G401 (cell line): ENCODE measurements at places on chromosomes 4 and X. TPM values are rescaled to one million over a fixed set of nuclear protein-coding genes. Genes with fewer than 3 reads are reported as not detected.
A peak's percentile ranks its signal among the peaks of the same experiment; 100 is the strongest.

Gene INTU
- 3.9 and 10.8 TPM in 2 replicates for total RNA-seq

Gene ZMAT1
- 0.68 and 1.6 TPM in 2 replicates for total RNA-seq

Gene ATP8A1
- 2.1 and 9.2 TPM in 2 replicates for total RNA-seq

Gene TMEM154
- not detected in 2 replicates for total RNA-seq

Gene NSUN7
- total RNA-seq: not detected in 2 replicates

Gene FRAS1
- total RNA-seq: not detected in 2 replicates

Gene ADH1C
- not detected in 2 replicates for total RNA-seq

DNA sequence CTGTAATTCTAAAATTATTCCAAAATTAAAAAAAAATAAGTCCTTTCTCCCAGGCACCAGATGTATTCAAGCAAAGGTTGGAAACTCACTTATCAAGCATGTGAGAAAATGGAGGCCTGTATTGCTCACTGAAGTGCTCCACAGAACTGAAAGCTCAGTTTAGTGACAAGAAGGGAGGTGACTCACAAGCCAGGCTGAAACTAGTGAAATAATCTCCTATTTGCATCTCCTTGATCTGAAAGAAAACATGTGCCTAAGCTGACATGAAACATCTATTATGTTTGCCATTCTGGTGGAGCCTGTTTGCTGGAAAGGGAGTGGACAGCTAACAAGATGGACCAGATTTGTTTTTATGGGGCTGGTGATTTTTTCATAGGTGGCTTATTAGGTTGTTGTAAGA, 54.0 kb upstream of the AMELX start:
- DNase-seq: no peak

DNA sequence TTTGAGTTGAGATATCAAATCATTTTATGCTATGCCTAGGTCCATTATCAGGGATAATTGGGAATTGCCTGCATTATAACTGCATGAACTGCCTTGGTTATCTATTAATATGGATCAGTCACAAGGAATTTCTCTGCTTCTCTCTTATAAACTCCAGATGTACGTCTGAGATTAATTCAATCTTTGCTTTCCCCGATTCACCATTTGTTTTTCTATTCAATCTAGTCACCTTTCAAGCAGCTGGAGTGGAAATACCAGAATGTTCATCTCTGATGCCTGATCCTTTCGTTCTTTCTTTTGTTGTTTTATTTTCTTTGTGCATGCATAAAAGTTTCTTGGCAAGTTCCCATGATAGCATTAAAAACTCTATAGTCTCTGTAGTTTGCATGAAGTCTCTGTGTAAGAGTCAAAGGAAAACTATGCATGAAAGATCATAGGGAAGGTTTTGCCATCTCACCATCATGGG, 22.6 kb downstream of the SYNPO2 start:
- DNase-seq: no peak

GRCh38 chrX:23832721-23833120, 49.7 kb downstream of the SAT1 start:
- no peak for DNase-seq

DNA sequence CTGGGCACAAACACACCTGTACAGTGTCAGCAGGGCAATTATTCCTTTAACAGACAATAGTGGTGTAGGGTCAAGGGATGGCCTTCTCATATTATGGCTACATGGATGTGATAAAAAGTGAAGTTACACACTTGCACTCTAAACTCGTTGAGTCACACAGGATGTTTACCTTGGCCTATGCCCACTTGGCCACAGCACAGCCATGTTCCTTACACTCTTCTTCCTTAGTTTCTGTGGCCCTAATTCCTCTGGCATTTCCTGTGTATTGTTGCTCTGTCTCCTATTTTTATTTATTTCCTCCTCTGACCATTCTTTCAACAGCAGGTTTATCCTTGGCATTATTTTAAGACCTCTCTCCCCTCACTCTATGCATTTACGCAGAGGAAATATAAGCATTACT, 86.8 kb upstream of the NPFFR2 start:
- DNase-seq: no peak

- peak; percentile 81 for DNase-seq
Observed at GRCh38 chr4:47032405-47033106, 1.2 kb downstream of the GABRB1 start.

- peak; percentile 70 for DNase-seq
Observed at GRCh38 chrX:40105835-40106675, 8.3 kb upstream of the BCOR start.

DNA sequence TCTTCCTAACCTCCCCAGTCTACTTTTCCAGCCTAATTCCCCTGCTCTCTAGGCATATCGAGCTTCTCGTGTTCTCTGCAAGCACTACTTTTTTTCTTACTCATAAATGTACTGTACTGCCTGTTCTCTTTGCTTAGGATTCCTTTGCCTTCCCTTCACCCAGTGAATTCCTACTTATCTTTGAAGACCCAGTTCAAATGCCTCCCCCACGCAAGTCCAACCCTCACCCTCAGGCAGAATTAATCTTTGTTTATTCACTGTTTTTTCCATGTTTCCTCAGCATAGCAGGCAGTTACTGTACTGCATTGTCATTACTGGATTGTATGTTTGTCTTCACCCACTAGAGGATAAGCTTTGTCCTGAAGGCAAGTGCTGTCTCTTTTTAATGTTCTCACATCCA, 287.7 kb downstream of the BMPR1B start:
- DNase-seq: no peak

DNA sequence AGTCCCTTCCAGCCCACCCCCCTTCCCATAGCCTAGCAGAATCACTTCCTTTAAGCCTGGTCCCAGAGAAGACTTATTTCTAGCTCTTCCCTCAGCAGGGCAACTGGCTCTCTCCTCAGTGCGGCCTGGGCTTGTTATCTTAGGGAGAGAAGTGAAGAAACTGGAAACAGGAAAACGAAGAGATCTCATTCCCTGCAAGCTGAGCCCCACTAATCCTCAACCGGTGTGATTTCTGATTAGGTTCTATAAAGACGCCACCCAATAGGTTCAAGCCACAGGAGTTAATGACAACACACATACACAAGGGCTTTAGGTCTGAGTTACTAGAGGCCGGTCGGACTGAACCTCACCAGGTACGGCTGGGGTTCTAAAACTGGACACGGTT, 3.2 kb downstream of the GSX2 start:
- DNase-seq: no peak

DNA sequence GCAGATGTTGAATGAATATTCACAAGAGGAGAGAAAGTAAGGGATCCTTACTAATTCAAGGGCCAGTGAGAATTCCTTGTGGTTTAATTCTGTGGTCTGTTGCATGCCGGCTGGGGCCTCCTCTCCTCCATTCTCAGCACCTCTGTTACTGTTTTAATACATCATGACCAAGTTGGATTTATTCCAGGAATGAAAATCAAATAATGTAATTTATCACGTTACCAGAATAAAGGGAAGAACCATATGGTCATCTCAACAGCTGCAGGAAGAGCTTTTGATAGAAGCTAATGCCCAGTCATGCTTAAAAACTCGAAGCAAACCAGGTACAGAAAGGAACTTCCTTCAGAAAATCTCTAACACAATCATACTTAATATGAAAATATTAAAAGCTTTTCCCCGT, 54.1 kb downstream of the GRK4 start:
- DNase-seq: no peak

- no peak for DNase-seq
Observed at GRCh38 chr4:7186516-7187167, 5.7 kb upstream of the SORCS2 start.

DNA sequence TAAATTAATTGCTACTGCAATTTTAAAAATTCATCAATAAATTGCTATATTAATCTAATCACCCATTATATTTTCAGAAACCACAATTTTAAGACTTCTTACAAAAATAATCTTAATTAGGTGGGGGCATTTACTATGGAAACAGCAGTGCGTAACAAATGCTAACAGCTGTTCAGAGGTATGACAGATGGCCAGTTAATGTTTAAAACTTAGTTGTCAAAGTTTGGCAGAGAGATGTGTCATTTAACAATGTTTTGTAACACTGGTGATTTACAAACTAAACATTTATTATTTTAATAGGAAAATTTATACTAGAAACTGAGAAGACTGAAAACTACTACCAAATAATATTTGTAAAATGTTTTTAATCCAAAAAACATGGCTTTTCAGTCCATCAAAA, 85.2 kb upstream of the GPR34 start:
- DNase-seq: no peak

- DNase-seq: no peak
Observed at GRCh38 chr4:35734381-35735098, 509.8 kb downstream of the ARAP2 start.

DNA sequence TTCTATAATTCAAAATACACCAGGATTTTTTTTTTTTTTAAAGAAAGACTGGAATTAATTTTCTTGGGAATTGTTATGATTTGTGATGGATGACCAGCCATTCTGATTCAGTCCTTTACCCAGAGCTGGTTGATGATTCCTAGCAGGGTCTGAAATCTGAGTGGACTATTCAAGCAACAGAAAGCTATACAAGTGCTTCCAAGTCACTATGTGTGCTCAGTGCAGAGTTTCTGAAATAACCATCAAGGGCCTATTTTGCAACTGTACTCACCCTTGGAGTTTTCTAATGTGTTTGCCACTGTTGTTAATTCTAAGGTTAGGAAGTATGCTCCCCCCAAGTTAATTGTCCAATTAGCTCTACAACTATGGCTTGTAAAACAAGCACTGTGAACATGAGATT, 137.7 kb upstream of the RAPGEF2 start:
- DNase-seq: no peak

DNA sequence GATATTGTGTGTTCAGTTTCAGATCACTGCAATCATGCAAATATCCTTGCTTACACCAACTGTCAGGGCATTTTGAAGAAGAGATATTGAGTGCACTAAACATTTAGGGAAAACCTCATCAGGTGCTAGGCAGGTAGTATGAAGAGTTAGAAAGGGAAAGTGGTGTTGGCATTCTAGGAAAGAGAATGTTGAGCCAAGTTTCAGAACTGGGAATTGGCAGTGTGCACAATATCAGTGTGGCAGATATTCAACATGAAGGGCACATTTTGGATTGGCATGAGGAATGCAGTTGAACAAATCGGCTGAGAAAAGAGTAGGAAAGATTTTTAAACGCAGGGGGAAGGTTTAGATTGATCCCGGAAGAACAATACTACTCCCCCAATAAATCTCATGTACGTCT, 43.4 kb upstream of the SMAD1 start:
- no peak for DNase-seq

- DNase-seq: no peak
Observed at GRCh38 chrX:154750301-154751202, at the start of gene GAB3. Gene GAB3 (minus strand): TSS chrX:154751077. CDS start chrX:154751025, 52 bp downstream.

DNA sequence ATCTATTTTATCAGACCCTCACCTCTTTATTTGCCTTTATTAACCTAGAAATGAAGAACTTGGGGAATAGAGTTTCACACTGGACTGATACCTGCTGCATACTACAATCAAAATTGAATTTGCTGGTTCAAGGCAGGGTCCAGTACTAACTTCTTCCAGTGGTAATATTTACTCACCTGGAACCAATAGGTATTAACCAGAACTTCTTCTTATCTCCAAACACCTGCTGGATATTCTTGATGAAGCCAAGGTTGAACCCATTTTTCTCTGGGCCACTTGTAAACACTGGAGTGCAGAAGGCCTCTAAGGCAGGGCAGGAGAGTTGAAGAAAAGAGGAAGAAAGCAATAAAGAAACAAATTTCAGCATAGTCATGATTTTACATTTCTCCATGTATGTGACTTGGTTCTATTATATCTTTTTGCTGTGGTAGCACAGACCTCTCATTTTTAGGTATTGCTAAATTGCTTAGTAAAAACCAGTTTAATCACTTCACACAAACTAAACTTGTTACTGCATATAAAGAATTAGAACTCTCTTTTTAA, 101.1 kb downstream of the ZDHHC15 start:
- DNase-seq: no peak

GRCh38 chr4:120923207-120923522, 639 bp upstream of the PRDM5 start:
- DNase-seq: no peak

DNA sequence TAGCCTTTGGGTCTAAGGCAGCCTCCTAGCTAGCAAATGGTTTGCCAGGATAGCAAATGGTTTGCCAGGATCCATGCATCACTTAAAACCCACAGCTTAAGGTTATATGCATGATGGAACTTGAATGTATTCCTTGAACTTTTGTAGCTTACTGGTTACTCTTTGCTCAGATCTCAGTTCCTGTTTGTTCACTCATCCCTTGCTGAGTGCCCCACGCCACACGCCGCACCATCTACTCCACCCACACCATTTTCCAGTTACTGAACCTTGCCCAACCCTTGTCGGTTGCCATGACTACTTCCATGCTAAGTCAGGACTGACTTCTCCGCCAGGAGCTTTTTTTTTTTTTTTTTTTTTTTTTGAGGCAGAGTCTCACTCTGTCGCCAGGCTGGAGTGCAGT, 29.5 kb upstream of the XIAP start:
- DNase-seq: no peak

- DNase-seq: no peak
Observed at GRCh38 chr4:165359506-165359905, 19.3 kb upstream of the CPE start.

- DNase-seq: no peak
Observed at GRCh38 chrX:53056292-53056691, 7.7 kb downstream of the GPR173 start.

- DNase-seq: no peak
Observed at GRCh38 chrX:10479508-10479907, 140.9 kb downstream of the MID1 start.
